ENCODE measurements at places on chromosomes 16 and 17.

DNA sequence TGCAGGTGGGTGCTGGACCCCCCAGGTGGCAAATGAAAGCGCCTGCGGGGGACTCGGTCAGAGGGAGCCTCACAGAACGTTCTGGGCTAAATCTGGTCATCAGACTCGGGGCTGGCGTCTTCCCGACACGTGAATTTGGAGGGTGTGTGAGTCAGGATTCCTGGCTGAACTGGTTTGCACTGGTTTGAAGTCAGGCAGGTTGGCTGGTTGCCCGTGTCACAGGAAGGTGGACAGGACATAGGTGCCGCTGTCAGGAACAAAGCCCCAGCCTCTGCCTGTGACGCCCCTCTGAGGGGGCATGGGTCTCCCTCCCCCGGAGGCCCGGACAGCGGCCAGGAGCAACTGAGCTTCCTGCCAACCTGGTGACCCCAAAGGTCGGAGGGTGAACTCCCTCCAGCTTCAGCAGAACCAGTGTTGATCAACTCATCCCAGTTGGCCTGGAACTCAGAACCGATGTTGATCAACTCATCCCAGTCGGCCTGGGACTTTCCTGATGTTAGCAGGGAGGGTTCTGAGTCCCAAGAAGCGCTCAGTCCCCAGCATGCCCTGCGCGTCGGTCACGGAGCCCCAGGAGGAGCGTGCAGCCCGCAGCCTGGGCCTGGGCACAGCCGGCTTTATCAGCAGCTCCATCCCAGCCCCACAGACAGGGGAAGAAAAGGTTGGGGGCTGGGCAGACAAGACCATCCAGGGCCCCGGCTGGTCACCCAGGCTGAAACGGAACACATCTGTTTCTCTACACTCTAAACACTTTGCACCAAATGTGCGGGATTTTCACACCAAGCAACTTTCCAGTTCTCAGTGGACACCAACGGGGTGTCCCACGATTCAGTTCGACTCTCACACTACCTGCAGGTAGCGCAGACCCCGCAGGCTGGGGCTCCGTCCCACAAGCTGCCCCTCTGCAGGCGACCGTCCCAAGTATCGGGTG is 14.4 kb upstream of the METRNL start:
- H3K4me1 ChIP-seq, result no peaks in the 10 kb centered on the region
- H3K4me3 ChIP-seq, result no peak overlapping the region
- H3K36me3 ChIP-seq, result no peaks in the 10 kb centered on the region
- no peaks in the 10 kb centered on the region for H3K27me3 ChIP-seq
- peak; percentile 31 for DNase-seq

DNA sequence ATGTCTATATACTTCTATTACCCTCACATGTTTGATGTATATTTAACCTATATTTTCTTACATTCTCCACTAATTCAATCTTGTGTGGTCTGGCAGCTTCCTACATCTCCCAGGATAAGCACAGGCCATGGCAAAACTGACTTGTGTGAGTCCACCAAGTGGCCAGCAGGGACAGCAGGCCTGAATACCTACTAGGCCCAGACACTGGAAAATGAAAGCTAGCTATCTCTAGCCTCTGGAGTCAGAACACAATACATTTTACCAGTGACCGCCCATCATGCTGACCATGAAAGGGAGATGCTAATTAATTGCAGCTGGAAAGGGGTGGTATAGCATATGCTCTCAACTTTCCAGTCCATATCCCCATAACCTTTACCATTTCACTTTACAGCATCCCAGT is 132.3 kb downstream of the PCTP start:
- no peak overlapping the region for H3K4me3 ChIP-seq
- H3K36me3 ChIP-seq, result no peaks in the 10 kb centered on the region
- H3K27ac ChIP-seq, result no peak overlapping the region
- no peak for DNase-seq
- no peaks in the 10 kb centered on the region for H3K27me3 ChIP-seq

DNA sequence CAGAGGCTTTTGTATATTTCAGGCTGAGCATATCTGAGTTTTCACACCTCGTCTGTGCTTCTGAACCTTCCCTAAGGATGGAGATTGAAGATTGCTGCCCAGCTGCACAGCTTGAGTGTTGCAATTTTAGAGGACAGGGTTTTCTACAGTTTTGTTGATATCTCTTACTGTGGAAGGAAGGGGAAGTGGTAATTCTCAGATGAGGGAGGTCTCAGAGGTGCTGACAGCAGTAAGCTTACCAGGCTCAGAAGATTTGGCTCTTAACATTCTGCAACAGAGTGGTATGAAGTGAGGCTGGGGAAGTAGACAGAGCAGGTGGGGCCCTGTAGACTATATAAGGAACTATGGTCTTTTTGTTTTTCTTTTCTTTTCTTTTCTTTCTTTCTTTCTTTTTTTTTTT is 45.8 kb upstream of the ARHGAP17 start:
- no peak for DNase-seq
- H3K4me1 ChIP-seq, result no peaks in the 10 kb centered on the region
- H3K27me3 ChIP-seq, result no peaks in the 10 kb centered on the region

DNA sequence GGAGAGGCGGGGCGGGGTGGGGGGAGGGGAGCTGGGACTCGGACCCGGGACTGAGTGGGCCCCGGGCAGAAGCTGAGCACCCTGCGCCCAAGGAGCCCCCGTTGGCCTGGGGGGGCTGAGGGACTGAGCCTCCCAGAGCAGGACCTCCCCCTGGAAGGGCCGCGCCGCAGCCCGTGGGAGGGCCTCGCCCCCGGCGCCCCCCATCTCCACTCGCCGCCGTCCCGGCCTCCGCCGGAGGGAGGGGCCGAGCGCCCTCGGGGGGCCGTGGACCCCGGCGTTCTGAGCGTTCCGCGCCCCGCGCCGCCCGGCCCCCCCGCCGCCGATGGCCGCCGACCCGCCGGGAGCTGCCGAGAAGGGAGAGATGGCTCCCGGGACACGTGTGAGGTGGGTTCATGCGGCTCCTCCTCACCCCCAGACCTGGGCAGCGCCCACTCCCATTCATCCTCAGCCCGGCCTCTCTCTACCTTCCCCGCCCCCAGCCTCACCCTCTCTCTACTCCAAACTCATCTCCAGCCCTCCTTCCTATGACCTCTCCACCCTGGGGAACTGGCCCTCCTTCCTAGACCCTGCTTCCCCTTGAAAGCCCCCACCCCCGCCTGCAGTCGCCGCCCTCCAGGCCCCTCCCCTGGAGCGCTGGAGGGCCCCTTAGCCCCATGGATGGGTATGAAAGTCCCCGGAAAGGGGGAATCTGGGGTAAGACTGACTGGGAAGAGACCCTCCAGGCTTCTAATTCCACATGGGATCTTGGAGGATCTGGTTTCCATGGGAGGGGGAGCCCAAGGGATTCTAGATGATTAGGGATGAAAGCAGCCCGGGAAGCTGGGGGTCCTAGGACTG is 922 bp downstream of the FBXL19 start:
- H3K27me3 ChIP-seq, result no peaks in the 10 kb centered on the region
- no peak for DNase-seq
- peaks cover 8% of the 10 kb centered on the region for H3K4me1 ChIP-seq
- H3K27ac ChIP-seq, result peak overlapping the region; percentile 94

GRCh38 chr17:4375039-4375748 is 8.7 kb upstream of the UBE2G1 start:
- H3K36me3 ChIP-seq, result no peaks in the 10 kb centered on the region
- no peaks in the 10 kb centered on the region for H3K27me3 ChIP-seq
- H3K27ac ChIP-seq, result no peak overlapping the region
- no peak for DNase-seq
- H3K4me1 ChIP-seq, result no peaks in the 10 kb centered on the region

- H3K27ac ChIP-seq, result no peak overlapping the region
- DNase-seq, result no peak
- H3K4me1 ChIP-seq, result no peaks in the 10 kb centered on the region
- H3K36me3 ChIP-seq, result no peaks in the 10 kb centered on the region
These were observed 2.0 kb upstream of the CCL11 start for GRCh38 chr17:34283571-34283970.

DNA sequence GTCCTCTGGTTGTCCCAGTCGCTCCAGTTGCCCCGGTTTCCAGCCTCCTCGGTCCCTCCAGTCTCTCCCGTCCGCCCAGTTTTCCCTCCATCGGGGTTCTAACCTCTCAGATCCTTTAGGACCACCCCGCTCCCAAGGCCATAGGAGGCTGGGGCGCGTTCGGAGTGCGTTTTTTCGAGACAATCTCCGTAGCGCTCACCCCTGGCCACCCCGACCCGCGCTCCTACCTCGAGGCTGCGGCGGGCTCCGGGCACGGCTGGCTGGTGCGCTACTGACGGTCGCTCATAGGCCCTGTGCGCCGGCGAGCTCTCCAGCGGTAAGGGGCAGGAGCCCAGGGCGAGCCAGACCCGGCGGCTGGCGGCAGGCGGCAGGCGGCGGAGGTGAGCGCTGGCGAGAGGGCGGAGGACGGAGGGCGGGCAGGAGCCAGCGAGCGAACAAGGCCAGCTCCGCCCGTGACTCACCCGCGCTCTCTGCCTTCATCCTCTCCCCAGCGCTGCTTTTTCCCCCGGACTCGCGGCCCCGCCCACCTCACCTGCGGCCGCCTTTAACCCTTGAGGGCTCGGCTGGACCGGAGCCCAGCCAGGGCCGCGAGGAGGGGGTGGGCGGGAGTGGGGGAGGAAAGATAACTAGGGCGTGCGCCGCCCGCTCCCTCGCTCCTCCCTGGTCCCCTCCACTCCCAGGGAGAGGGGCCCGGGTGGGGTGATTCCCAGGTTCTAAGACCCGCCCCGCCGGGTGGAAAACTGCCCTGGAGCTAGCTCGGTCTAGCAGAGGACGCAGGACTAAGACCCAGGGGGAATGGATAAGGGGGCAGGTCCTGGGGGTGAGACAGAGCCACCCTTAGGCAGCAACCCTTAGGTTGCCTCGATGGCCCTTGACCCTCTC is at the start of gene SP6:
Gene SP6, minus strand, starts transcription at position 472 of the 882 bp plus-strand sequence. CDS start 2,734 bp downstream, outside the sequence.
- H3K4me3 ChIP-seq, result peak within 1 kb of the TSS; percentile 48
- no peaks in the 10 kb centered on the region for H3K36me3 ChIP-seq
- H3K4me1 ChIP-seq, result peaks cover 13% of the 10 kb centered on the region
- peak; percentile 57 for DNase-seq

All from heart left ventricle (tissue), 16 donors.